ENCODE measurements at places on chromosomes 13 and 19.

DNA sequence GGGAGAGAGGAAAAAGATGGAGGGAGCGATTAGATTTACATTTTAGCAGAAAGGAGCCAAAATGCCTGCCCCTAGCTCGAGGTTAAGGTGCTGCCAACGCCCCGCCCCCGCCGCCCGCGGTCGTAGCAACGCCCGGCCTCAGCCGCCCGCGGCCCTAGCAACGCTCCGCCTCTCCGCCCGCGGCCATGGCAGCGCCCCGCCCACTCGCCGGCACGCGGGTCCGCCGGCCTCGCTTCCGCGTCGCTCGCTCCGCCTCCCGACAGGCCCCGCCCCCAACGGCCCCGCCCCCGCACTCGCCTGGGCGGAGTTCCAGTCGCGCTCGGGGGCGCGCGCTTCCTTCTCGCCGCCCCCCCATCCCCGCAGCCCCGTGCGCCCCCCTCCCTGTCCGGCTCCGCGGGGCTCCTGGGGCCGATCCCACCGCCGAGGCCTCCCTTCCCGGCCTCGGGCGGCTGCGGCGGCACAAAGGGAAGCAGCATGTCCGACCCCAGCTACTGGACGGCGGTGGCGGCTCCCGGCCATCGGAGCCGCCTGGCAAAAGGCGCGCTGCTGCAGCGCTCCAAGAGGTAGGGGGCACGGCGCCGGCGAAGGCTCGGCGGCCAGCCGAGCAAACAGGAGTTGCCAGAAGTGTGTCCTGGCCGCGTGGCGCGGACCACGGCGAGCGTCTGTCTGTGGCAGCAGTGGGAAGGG, 20.3 kb downstream of the MAST3 start:
- DNase-seq, result peak; percentile 95

- no peak for DNase-seq
Measured at GRCh38 chr13:40273253-40274025, 393.0 kb downstream of the FOXO1 start.

- DNase-seq, result peak; percentile 46
Measured at GRCh38 chr19:54207983-54208783, 7.5 kb downstream of the RPS9 start.

DNA sequence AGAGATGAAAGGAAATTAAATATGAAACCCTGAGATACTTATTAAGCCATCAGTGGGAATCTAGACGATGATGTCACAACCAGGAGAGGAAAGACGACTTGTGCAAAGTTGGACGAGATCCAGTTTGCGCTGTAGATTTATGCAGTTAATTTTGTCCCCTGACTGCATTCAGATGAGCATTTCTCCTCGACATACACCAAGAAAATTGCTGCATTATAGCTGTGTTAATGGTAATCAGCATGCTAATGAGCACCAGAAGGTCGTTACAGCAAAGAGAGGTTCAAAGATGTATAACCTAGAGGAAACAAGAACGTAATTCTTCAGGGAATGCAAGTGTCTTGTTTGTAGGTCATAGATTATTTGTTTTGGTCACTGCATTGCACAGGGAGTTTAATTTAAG, 371.7 kb downstream of the RBM26 start:
- no peak for DNase-seq

DNA sequence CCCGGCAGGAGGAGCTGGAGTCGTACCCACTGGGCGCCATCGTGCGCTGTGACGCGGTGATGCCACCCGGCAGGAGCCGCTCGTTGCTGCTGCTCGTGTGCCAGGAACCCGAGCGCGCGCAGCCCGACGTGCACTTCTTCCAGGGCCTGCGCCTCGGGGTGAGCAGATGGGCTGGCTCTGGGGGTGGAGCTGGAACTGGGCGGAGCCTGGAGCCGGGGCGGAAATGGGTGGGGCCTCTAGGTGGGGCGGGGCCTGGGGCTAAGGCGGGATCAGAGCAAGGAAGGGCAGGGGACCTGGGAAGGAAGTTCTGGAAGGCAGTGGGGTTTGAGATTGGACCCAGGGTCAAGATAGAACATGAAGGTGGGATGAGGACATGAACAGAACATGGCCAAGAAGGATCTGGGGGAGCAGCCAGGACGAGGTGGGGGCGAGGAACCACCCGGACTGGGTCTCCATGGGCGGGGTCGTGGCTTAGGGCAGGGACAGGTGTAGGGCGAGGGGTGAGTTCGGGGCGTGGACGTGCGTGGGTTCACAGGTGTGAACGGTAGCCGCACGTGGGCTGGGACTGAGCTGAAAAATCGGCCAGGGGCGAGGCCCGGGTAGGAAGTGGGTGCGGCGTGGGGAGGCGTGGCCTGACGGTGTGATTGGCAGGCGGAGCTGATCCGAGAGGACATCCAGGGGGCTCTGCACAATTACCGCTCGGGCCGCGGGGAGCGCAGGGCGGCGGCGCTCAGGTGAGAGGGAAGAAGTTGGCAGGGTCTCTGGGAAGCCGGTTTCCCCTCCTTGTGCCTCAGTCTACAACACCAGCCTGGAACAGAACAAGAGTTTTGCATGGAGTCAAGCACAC, 4.7 kb downstream of the EPS8L1 start:
- peak; percentile 73 for DNase-seq
